Panc1 (cell line): ENCODE measurements at places on chromosomes 2 and 18.

GRCh38 chr2:25557179-25558036, 116.0 kb downstream of the DTNB start:
- no peak overlapping the region for H3K4me3 ChIP-seq
- no peak for DNase-seq
- H3K4me1 ChIP-seq, result no peaks in the 10 kb centered on the region
- H3K27me3 ChIP-seq, result no peaks in the 10 kb centered on the region
- H3K27ac ChIP-seq, result no peak overlapping the region

DNA sequence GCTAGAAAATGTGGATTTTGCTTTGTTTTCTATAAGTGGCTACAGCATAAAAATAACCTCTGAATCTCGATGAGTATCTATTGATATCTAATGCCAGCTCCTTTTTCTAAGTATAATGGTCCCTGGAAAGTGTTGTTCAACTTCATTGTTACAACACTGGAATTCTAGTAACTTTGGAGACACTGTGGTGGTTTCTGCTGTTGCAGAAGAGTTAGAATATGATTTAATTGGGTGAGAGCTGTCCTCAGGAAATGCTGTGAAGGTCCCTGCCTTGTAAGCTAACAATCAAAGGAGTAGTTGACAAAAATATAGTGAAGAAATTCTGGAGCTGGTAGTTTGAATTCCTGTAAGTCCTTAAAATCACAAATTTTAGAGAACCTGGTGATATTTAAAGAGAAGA, 62.1 kb downstream of the C18orf63 start:
- no peak overlapping the region for H3K27ac ChIP-seq
- peaks cover 6% of the 10 kb centered on the region; the same call in 1 of the 2 replicates for H3K27me3 ChIP-seq
- no peaks in the 10 kb centered on the region for H3K36me3 ChIP-seq
- no peak overlapping the region for H3K4me3 ChIP-seq

DNA sequence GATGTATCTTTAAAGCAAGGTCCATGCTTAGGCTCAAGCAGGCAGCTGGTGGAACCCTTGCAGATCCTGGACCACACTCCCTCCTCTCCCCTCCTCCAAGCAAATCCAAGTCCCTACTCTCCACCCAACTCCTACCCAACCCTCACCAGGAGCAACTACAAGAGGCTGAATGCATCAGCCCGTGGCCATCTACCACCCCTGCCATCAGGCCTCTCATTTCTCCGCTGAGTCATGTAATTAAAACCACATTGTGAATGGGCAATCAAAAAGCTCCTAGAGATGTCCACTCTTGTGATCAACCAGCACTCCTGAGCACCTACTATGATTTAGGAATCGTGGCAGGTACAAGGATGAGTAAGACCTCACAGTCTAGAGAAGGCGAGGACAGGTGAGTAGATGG, 142.2 kb upstream of the CAPN13 start:
- H3K4me1 ChIP-seq, result no peaks in the 10 kb centered on the region
- no peak overlapping the region for H3K4me3 ChIP-seq
- DNase-seq, result no peak
- no peaks in the 10 kb centered on the region for H3K36me3 ChIP-seq

GRCh38 chr2:150788426-150789140, 301.1 kb upstream of the RND3 start:
- no peaks in the 10 kb centered on the region for H3K36me3 ChIP-seq
- no peaks in the 10 kb centered on the region for H3K27me3 ChIP-seq
- H3K4me3 ChIP-seq, result no peak overlapping the region
- no peak for DNase-seq
- no peaks in the 10 kb centered on the region for H3K4me1 ChIP-seq
- H3K27ac ChIP-seq, result no peak overlapping the region

DNA sequence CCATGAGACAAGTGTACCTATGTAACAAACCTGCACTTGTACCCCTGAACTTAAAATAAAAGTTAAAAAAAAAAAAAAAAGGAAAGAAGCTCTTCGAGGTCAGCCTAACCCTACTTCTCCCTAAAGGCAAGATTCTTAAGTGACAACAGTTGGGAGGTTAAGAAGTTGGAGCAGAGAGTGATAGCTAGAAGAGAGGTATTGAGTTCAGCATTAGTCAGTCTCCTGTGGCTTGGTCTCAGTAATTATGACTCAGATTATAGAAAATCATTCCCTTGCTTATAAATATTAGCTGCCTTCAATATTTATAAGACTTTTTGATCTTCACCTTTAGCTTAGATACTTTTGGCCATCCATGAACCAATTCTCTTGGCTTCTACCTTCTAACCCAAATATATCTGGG, 926.8 kb upstream of the SLC39A10 start:
- H3K36me3 ChIP-seq, result no peaks in the 10 kb centered on the region
- H3K27me3 ChIP-seq, result no peaks in the 10 kb centered on the region
- no peaks in the 10 kb centered on the region for H3K4me1 ChIP-seq
- H3K27ac ChIP-seq, result no peak overlapping the region
- no peak overlapping the region for H3K4me3 ChIP-seq

DNA sequence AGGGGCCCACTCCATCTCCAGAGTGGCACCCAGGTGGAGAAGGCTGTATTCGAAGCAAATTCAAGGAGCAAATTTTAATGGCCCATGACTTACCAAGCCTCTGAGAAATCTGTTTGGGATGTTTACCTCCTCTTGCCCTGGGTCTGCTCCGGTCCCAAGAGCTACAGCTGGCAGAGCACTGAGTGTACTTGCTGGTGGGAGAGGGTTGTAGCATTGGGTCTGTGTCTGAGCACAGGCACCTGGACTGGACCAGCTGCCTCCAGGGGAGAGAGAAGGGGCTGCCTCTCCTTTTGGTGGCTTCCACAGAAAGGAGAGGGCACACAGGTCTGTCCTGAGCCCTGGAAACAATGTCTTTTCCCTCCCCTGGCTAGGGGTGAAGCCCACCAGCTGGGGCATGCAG, 9.8 kb downstream of the EN1 start:
- peaks cover 5% of the 10 kb centered on the region for H3K27me3 ChIP-seq
- H3K36me3 ChIP-seq, result no peaks in the 10 kb centered on the region
- H3K4me3 ChIP-seq, result no peak overlapping the region
- no peak for DNase-seq

DNA sequence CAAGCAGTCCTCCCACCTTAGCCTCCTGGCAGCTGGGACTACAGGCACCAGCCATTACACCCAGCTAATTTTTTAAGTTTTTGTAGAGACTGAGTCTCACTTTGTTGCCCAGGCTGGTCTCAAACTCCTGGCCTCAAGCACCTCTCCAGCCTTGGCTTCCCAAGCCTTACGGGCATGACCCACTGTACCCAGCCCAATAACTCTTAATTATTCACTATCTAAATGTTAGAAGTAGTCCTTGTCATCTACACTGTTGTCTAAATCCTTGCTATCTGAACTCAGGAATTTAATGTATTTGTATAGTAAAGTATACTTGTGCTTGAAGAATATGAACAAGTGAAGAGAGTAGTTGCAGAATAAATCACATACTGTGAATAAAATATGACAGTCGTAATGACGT, 37.9 kb upstream of the NBEAL1 start:
- H3K27me3 ChIP-seq, result no peaks in the 10 kb centered on the region
- no peak for DNase-seq
- H3K36me3 ChIP-seq, result no peaks in the 10 kb centered on the region
- H3K27ac ChIP-seq, result no peak overlapping the region

- no peaks in the 10 kb centered on the region for H3K36me3 ChIP-seq
- peaks cover 4% of the 10 kb centered on the region; the same call in 1 of the 2 replicates for H3K4me1 ChIP-seq
- DNase-seq, result no peak
- H3K27ac ChIP-seq, result no peak overlapping the region
Measured at GRCh38 chr18:36454245-36454644, 156.7 kb downstream of the FHOD3 start.

- H3K4me1 ChIP-seq, result no peaks in the 10 kb centered on the region
- H3K36me3 ChIP-seq, result no peaks in the 10 kb centered on the region
- no peak overlapping the region for H3K4me3 ChIP-seq
- no peak for DNase-seq
Measured at GRCh38 chr2:58357521-58357920, 116.4 kb upstream of the FANCL start.

DNA sequence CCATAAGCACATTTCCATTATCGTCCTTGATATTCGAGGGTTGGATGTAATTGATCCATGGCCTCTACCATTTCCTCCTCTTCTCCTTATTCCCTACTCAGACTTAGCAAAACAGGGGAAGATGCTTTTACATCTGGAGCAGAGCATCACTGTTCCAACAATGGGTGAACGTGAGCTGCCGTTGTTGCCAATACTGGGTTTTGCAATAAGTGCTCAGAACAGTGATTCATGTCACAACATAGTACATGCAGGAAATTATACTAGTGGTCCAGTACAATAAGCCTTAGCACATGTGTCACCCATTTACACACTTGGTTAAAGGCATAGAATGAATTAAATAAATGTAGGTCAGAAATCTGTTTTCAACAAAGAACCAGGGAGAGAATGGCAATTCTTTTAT, 112.4 kb downstream of the DCC start:
- no peak overlapping the region for H3K27ac ChIP-seq
- no peak overlapping the region for H3K4me3 ChIP-seq
- H3K27me3 ChIP-seq, result no peaks in the 10 kb centered on the region

- no peak overlapping the region for H3K27ac ChIP-seq
- no peak overlapping the region for H3K4me3 ChIP-seq
- no peaks in the 10 kb centered on the region for H3K36me3 ChIP-seq
- no peak for DNase-seq
- H3K4me1 ChIP-seq, result no peaks in the 10 kb centered on the region
Measured at GRCh38 chr2:160905862-160906261, 254.4 kb upstream of the TANK start.

DNA sequence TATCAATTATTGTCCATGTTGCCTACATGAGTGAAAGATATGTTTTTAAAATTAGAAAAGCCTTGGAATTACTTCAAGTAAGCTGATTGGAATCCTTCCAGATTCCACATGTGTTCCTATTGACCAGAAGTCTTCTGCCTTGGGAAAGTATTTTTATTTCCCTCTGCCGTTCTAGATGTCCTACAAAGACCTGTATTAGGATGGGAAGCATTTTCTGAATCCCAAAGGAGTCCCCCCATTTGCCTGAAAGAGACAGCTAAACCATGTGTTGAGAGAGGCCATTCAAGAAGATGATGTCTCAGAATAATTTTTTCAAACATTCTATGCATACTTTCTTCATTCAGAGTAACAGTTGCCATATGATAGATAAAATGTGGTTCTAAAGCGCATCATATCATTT, 19.0 kb upstream of the MYO1B start:
- no peaks in the 10 kb centered on the region for H3K4me1 ChIP-seq
- H3K4me3 ChIP-seq, result no peak overlapping the region
- H3K27me3 ChIP-seq, result no peaks in the 10 kb centered on the region
- no peak for DNase-seq

DNA sequence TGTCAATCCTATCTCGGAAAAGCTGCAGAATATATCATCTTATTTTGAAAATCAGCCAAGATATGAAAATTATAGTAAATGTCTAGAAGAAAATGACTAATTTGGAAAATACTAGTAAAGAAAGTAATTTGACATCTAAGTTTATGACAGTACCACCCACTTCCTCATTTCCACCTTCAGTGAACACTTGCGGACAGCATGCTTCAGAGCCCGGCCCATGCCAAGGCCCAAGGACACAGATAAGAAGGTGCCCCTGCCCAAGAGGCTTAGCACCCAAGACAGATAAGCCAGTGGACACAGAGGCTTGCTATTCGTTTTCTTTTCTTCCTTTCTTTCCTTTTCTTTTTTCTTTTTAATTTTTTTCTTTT, 4.8 kb upstream of the KCNG2 start:
- DNase-seq, result no peak
- no peak overlapping the region for H3K4me3 ChIP-seq
- H3K4me1 ChIP-seq, result peaks cover 3% of the 10 kb centered on the region; the same call in 1 of the 2 replicates
- H3K27ac ChIP-seq, result no peak overlapping the region

GRCh38 chr2:64608867-64609226, 44.9 kb downstream of the SERTAD2 start:
- no peaks in the 10 kb centered on the region for H3K27me3 ChIP-seq
- H3K4me1 ChIP-seq, result no peaks in the 10 kb centered on the region; the same call in 1 of the 2 replicates
- peak overlapping the region; percentile 48 for H3K4me3 ChIP-seq
- peak overlapping the region; percentile 51; the same call in 1 of the 2 replicates for H3K27ac ChIP-seq
- H3K36me3 ChIP-seq, result no peaks in the 10 kb centered on the region
- DNase-seq, result no peak

GRCh38 chr2:109134741-109135358, 5.8 kb downstream of the SH3RF3 start:
- no peak overlapping the region for H3K4me3 ChIP-seq
- H3K4me1 ChIP-seq, result peaks cover 50% of the 10 kb centered on the region
- no peak for DNase-seq
- no peak overlapping the region for H3K27ac ChIP-seq
- H3K27me3 ChIP-seq, result peaks cover 2% of the 10 kb centered on the region
- no peaks in the 10 kb centered on the region for H3K36me3 ChIP-seq

DNA sequence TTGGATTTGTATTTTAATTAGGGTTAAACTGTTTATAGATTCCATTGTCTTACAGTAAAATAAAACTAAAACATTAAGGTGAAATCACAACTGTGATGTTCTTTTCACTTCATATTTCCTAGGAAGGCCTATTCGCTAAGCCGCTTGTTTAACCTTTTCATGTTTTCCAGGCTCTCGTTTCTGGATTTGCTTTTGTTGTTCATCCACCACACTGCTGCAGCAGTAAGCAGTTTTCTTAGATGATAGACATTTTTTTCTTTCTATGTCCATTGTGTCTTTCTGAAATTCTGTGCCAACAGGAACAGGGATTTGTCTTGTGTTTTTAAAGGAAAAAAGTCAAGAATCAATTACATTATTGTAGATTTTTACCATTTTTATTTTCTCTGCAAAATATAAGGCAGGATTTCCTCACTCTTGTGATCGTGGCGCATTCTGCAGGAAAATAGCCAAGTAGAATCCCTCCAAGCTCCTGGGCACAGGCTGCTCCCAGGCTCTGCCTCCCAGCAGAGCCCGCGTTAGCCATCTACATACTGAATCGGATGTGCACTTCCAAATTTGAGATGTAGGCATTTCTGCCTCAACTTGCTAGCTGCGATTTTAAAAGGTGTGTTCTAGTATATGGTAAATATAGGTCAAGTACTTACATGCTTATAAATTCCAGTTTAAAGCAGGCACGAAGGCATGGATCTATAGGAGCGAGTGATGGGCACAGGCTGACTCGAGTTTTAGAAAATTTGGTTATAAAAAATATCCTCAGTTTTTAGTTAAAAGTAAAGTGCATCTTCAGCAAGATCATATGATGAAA, 10.2 kb downstream of the TSHZ1 start:
- H3K27ac ChIP-seq, result no peak overlapping the region
- no peaks in the 10 kb centered on the region for H3K27me3 ChIP-seq
- 0 out of 2 replicates have a peak, but pooled peaks cover 3% of the 10 kb centered on the region for H3K4me1 ChIP-seq
- no peak for DNase-seq
- H3K36me3 ChIP-seq, result no peaks in the 10 kb centered on the region
- H3K4me3 ChIP-seq, result no peak overlapping the region

- H3K36me3 ChIP-seq, result no peaks in the 10 kb centered on the region
- no peak overlapping the region for H3K27ac ChIP-seq
- no peak overlapping the region for H3K4me3 ChIP-seq
- no peaks in the 10 kb centered on the region for H3K27me3 ChIP-seq
Measured at GRCh38 chr18:30622635-30623034, 419.9 kb downstream of the DSC3 start.

GRCh38 chr2:100483895-100484294, 13.6 kb downstream of the NMS start:
- no peak overlapping the region for H3K27ac ChIP-seq
- H3K36me3 ChIP-seq, result no peaks in the 10 kb centered on the region
- H3K4me3 ChIP-seq, result no peak overlapping the region
- H3K27me3 ChIP-seq, result no peaks in the 10 kb centered on the region
- no peak for DNase-seq
